ENCODE measurements at places on chromosomes 13 and 19.

DNA sequence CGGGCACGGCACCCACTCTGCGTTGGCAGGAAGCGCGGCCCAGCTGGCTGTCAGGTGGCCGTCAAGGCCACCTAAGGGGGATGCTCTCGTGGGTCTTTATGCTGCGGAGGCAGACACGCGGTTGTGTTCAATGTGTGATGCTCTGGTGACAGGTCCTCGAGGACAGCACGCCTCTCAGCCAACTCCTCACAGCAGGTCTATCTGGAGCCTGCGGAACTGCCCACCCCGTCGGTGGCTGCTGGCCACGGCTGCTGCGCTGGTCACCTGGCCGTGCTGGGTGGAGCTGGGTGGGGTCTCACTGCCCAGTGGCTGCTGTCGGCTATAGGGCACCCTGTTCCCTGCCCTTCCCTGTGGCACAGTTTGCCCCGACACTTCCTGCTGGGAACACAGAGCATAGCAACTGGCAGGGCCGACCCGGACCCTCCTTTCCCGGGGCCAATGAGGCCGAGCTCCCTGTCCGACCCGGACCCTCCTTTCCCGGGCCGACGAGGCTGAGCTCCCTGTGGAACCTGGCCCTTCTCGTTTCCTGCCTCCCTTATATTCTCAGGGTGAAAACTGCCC is 14.3 kb upstream of the F7 start:
- DNase-seq = no peak

DNA sequence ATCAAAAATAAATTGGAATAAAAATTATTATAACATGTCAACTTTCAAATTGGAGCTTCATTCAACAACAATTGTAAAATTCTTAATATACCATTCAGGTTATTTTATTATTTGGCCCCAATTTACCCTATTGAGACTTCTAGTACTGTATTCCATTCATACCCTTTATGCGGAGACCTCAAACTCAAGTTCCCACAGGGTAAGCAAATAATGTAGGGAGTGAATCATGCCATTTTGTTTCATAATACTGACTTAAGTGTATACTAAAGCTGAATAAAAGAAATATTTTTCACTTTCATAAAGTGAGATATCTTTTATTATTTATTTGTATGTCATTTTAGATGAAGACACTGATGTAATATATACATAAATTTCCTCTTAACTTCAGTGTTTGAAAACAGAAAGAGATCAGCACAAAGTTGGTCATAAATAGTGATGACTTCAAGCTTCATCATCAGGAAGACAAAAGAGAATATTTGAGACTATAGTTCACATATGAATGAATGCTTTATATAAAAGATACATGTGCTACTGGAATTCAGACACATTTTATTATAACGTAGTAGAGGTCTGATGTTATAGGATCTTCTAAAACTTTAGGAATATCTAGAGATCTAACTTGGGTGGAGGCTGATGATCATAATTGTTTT is 894.4 kb upstream of the PCDH9 start:
- no peak for DNase-seq

DNA sequence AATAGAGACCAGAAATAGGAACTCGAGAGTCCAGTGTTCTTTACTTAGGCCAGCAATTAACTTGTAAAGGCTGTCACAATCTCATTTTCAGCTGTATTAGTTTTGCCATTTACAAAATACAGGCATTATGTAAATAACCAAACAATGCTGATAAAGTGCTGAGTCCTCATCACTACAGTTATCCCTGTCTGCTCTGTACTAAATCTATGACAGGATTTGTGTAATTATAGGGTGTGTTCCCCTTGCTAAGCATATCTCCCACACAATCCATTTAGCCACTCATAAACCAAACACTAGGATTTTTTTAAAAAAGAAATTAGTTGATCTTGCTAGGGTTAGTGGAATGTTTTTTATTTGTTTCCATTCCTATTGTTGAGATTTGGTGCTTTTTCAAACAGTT is 23.2 kb downstream of the PDX1 start:
- no peak for DNase-seq

- DNase-seq = no peak
These were observed 36.3 kb downstream of the SHISA2 start for GRCh38 chr13:26015271-26016125.

GRCh38 chr19:54345938-54346386 is 7.0 kb upstream of the LILRA4 start:
- no peak for DNase-seq

Measured in hypothalamus (tissue), 51 donors.